NCI-H146 (cell line): ENCODE measurements at places on chromosomes 11 and 22.

DNA sequence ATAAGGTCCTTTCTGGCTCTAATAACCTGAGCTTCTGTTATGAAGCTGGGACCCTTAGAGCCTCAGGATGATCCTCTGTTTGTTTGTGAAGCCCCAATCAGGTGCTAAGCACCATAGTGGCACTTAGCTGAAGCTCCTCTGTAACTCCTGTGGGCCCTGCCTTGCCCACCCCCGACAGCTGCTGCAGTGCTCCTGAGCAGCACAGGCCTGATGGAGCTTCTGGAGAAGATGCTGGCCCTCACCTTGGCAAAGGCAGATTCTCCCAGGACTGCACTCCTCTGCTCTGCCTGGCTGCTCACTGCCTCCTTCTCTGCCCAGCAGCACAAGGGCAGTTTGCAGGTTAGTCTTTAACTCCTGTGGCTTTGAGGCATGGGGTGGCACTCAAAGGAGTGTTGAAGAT lies 19.0 kb upstream of the CCDC134 start:
- no peak for DNase-seq

GRCh38 chr11:33624083-33624482 lies 76.5 kb downstream of the C11orf91 start:
- peak; percentile 21 for DNase-seq

DNA sequence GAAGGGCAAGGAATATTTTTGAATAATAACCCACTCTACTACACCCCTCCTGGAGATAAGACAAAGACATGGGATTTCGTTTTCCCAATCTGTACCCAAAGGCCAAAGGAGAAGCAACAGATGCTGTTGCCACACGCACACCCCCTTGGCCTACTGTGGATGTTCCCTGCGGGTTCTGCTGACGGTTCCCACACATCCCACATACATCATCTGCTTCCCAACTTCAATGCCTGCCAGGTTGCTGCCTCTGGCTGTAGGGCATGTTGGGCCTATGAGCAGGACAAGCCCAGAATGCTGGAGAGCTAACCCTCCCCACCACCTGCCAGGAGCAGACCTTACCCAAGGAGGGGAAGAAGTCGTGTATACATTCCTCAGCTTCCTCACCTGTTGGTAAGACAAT lies 13.6 kb upstream of the RBFOX2 start:
- DNase-seq: no peak

DNA sequence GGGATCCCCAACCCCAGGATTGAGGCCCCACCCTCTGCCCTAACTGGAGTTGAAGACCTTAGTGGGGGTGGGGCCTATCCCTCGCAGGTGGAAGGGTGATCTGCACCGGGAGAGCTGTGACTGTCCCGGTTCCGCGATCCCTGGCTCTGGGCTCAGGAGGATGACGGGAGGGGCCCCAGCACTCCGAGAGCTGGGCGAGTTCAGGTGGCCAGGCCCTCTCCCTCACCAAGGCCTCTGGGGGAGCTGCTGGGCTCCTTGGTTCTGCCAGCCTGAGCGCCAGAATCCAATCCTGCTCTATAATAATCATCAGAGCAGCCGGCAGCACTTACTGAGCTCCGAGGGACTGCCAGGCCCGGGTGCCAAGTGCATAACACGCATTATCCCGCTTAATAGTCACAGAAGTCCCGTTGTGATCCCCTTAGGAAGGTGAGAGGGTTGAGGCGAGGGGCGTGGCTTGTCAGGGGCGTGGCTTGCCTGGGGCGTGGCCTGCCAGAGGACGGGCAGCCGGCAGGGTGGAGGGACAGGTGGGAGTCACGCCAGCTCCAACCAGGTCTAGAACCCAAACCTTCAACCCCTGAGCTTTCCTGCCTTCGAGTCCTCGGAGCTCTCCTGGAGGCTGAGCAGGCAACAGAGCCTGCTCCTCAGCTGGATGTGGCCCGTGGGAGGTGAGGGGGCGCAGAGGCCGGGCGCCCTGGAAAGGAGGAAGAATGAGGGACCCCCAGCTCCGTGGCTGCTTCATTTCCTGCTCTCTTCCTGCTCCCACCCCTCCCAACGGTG lies 7.3 kb upstream of the SYT7 start:
- peak; percentile 84 for DNase-seq
